IgD-negative memory B cell (primary cell): ENCODE measurements at places on chromosomes 2 and 18. TPM values are rescaled to one million over a fixed set of nuclear protein-coding genes. Genes with fewer than 3 reads are reported as not detected.

The MRO gene
- polyA plus RNA-seq = not detected

The DDX1 gene
- 38.0 TPM for polyA plus RNA-seq

The LBX2 gene
- not detected for polyA plus RNA-seq

The TEKT4 gene
- polyA plus RNA-seq = not detected

The NLRC4 gene
- polyA plus RNA-seq = 1.6 TPM

The SLC30A3 gene
- polyA plus RNA-seq = not detected

The CCDC74B gene
- not detected for polyA plus RNA-seq

The RAB6D gene
- not detected for polyA plus RNA-seq

The PAX3 gene
- not detected for polyA plus RNA-seq

The ST8SIA3 gene
- polyA plus RNA-seq = not detected

The NRP2 gene
- polyA plus RNA-seq = 0.55 TPM

The PPP4R3B gene
- 59.4 TPM for polyA plus RNA-seq

The EVA1A gene
- polyA plus RNA-seq = not detected

The LYPD1 gene
- polyA plus RNA-seq = not detected

The CYTIP gene
- 83.6 TPM for polyA plus RNA-seq

The GNLY gene
- polyA plus RNA-seq = 64.8 TPM

The TRIM43 gene
- not detected for polyA plus RNA-seq

The MC2R gene
- not detected for polyA plus RNA-seq
